ENCODE measurements at places on chromosomes 2 and 18.
A peak's percentile ranks its signal among the peaks of the same experiment; 100 is the strongest.

- peak; percentile 29 for DNase-seq
Measured at GRCh38 chr2:103789381-103790095, 1027.7 kb downstream of the TMEM182 start.

DNA sequence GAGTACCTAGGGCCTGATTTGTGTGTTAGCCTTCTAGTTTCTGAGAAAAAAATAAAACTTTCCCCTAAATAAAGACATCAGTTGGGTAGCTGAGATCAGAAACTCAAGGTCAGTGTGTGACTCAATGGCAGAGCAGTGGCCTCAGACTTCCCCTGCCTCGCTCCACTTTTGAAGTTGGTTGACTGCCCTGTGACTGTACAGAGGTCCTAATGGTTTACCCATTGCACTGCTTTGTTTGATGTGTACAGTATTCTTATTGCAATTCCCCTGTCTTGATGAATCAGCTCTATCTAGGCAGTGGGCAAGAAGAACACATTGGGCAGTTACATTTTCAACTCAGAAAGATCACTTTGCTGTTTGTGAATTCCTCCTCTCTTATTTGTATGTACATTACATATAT, 315.7 kb downstream of the KCNS3 start:
- no peak for DNase-seq

GRCh38 chr2:179106676-179107428, 56.9 kb upstream of the CCDC141 start:
- peak; percentile 99 for DNase-seq

DNA sequence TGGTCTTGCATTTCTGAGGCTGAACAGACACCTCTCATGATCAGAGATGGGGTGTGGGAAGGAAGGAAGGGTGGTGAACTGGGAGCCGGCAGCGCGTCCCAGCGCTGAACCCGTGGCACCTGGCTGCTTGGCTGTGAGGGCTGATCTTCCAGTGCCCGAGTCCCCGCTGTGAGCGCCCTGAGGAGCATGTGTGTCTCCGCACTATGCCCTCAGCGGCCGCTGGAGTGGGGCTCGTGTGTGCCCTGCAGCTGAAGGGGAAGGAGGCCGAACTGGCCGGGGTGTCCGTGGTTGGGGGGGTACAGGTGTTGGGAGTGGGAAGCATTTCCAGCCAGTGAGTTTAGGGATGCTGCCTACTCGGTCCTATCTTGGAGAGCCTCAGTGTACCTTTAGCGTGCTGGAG, 82.2 kb downstream of the LDLRAD4 start:
- DNase-seq = no peak

GRCh38 chr18:10081492-10081891, 167.7 kb downstream of the VAPA start:
- DNase-seq = peak; percentile 36

- DNase-seq = no peak
Measured at GRCh38 chr2:214774108-214774507, 35.4 kb downstream of the BARD1 start.
